Hematopoietic multipotent progenitor cell (in vitro differentiated cells): ENCODE measurements at places on chromosomes 13 and 19. TPM values are rescaled to one million over a fixed set of nuclear protein-coding genes. Genes with fewer than 3 reads are reported as not detected.

DNA sequence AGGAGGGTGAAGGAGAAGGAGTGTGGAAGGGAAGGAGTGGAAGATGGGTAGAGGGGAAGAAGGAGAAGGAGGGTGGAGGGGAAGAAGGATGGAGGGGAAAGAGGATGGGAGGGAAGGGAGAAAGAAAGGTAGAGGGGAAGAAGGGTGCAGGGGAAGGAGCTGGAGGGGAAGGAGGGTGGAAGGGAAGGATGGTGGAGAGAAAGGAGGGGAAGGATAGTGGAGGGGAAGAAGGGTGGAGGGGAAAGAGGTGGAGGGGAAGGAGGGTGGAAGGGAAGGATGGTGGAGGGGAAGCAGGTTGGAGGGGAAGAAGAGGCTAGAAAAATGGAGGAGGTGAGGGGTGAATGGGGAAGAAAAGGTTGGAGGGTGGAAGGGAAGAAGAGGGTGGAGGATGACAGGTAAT, 927.9 kb downstream of the UQCRFS1 start:
- no peak for DNase-seq

- DNase-seq = no peak
These were observed 792.6 kb upstream of the GPC6 start for GRCh38 chr13:92433963-92434362.

GRCh38 chr13:82480415-82480814, 1401.9 kb downstream of the SLITRK1 start:
- DNase-seq = no peak

DNA sequence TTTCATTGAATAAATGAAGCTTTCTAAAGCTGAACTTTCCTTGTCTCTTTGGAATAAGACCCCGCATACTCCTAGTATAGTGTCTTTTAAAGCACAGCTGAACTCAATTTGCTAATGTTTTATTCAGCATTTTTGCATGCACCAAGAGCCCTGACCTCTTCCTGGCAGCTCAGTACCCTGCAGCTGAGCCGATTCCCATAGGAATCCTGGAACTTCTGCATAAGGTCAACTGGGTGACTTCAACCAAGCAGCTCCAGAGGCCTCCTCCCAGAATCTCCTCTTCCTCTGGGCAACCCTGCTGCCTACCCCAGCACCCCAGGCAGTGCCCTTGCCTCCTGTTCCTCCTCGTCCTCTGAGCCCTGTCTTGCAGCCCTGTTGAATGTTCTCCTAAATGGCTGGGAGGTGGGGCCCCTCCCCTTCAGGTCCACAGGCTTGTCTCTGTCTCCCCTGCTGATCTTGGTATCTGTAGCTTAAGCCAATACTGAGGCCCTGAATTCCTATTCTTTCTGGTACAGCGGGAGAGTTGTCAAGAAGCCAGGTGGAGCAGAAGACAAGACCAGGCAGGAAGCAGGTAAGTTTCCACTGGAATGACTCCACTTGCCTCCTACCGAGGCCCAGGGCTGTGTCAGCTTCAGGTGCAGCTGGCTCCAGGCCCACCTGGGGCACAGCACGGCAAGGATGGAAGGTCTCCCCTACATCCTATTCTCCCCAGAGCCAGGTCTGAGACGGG, 23.6 kb upstream of the CCDC124 start:
- no peak for DNase-seq

The NLRP4 gene
- total RNA-seq = not detected

The PROSER3 gene
- total RNA-seq = 13.5 TPM
